SK-N-SH (cell line): ENCODE measurements at places on chromosomes 1 and 21. TPM values are rescaled to one million over a fixed set of nuclear protein-coding genes. Genes with fewer than 3 reads are reported as not detected.

CYP4A11 gene
- not detected in 2 replicates for polyA plus RNA-seq

IQGAP3 gene
- polyA plus RNA-seq, result 14.4 and 15.6 TPM in 2 replicates

DNA sequence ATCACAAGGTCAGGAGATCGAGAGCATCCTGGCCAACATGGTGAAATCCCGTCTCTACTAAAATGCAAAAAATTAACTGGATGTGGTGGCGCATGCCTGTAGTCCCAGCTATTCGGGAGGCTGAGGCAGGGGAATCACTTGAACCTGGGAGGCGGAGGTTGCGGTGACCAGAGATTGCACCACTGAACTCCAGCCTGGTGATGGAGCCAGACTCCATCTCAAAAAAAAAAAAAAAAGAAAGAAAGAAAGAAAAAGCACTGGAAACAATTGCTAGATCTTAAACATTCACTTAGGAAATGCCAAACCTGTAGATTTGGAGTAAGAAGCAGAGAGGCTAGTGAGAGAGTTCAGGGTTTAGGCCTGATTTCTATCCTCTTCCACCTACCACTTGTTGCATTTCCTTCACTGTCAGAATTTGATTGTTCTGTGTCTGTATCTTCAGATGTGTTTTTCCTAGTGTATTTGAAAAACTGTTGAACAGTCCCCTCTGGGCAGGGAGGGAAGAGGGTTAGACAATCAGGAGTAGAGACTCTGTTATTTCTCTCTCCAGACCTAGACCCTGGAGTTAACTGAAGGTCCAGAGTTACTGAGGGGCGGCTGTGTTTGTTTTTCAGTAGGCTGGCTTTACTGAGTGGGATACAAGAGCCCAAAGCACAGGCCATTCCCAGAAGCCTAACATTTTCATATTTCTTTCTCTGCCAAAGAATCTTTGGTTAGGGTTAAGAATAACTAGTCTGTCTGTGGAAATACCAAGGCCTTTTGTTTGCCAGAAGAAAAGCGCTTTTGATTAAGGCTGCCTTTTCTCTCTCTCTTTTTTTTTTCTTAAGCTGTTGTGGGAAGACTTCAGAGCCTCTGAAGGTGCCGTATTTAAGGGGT, 31.1 kb upstream of the MACF1 start:
- DNase-seq, result no peak

GRCh38 chr1:82538876-82539275, 738.1 kb downstream of the ADGRL2 start:
- no peak for DNase-seq

- no peak for DNase-seq
Observed at GRCh38 chr1:63950023-63950422, 176.2 kb downstream of the ROR1 start.
